Stimulated activated CD4-positive, alpha-beta T cell treated with anti-CD3 and anti-CD28 coated beads, TNF-alpha, amount 100 ng/mL, for 1 hour (primary cell): ENCODE measurements at places on chromosomes 3 and 15.

DNA sequence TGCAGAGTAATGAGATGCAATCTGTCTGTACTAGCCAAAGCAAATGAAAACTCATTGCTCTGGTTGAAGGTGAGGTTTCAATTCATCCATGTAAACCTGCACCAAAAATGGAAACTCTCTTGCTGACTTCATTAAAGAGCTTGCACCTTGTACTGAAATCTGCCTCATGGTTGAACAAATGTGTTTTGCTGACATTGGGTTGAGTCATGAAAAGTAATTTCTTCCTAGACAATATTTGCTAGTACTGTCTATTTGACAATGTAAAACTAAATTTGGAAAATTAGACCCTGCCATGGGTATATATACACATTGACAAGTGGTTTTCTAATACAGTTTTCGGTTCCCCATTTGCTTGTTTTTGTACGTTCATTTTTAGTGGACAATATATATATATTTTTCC lies 33.3 kb downstream of the RYR3 start:
- DNase-seq, result no peak

DNA sequence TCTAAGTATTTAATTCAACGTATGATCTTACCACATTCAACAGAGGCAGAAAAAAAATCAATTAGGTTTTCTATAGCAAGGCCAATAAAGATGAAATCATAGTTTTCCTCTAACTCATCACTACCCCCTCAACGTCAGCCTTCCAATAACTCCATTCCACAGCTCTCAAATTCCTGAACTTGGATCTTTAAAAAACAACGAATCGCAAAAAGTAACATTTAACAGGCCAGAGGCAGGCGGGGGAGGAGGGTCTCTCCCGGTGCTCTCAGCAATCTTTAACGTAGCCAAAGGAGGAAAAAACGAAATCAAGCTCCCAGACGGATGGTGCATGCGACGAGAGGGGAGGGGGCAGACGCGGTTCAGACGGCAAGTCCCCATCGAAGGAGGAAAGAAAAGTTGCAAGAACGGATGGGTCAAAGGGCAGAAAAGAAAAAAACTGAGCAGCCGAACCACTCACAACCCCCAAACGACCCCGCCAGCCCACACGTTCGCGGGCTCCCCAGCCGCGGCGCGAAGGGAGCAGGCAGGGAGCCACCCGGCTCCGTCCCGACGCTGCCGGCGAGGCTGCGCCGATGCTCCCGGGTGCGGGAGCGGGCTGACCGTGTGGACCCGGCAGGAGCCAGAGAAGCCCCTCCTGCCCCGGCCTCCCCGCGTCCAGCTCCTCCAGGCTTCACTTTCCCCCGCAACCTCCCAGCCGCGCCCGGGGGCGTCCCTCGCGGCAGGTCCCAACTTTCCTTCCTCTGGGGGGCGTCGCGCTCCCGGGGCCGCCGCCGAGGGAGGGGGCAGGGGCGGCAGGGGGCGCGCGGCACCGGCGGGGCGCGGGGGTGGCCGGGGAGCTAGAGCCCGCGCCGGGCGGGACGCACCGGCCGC lies 703 bp downstream of the PEAK1 start:
- DNase-seq, result no peak

DNA sequence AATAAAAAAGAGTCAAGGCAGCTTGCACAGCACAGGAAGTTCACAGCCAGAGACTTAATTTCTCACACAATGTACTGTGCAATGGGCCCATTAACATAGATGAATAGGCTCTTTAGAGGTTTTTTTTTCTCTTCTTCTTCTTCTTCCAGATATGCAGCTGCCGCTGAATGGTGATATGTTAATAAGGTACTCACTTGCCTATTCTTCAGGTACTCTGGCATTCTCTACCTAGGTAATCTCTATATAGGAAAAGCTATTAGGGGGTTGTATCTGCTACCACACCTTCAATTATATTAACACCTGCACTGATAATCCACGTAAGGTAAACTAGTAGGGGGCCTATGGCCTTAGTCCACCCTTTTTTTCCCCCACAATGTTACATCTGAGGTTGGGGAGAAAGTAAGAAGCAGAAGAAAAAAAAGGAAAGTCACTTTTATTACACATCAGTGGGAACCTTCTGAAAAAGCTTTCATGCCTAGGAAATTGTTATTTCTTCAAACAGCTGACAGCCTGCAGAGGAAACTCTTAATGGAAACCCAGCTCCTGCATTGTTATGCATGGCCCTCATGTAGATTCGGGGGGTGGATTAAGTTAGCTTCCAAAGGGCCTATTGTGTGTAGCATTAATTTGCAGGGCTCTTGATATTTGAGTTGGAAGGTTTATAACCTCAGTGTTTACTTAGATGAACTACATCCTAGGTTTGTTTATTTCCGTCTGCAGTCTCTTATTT lies 525.5 kb downstream of the ZIC1 start:
- DNase-seq, result no peak

GRCh38 chr3:124928333-124929202 lies 6.0 kb downstream of the MUC13 start:
- peak; percentile 28 for DNase-seq

- no peak for DNase-seq
Measured at GRCh38 chr15:49441356-49441755, 18.3 kb downstream of the FGF7 start.
